Myocyte (in vitro differentiated cells): ENCODE measurements at places on chromosomes 3 and 15. TPM values are rescaled to one million over a fixed set of nuclear protein-coding genes. Genes with fewer than 3 reads are reported as not detected.

SOX14 gene
- total RNA-seq: not detected in 2 replicates

GMNC gene
- not detected in 2 replicates for total RNA-seq

SPINT1 gene
- not detected in 2 replicates for total RNA-seq

MYZAP gene
- 1.5 and 3.9 TPM in 2 replicates for total RNA-seq

POLR2M gene
- total RNA-seq: 64.4 and 141 TPM in 2 replicates

GRCh38 chr15:23420806-23421575 is 26.1 kb downstream of the GOLGA6L2 start:
- no peak for DNase-seq

- DNase-seq: peak; percentile 34
Measured at GRCh38 chr3:169914321-169914720, 2.9 kb downstream of the SAMD7 start.

GRCh38 chr15:80556694-80557367 is 138.3 kb upstream of the ABHD17C start:
- DNase-seq: no peak

DNA sequence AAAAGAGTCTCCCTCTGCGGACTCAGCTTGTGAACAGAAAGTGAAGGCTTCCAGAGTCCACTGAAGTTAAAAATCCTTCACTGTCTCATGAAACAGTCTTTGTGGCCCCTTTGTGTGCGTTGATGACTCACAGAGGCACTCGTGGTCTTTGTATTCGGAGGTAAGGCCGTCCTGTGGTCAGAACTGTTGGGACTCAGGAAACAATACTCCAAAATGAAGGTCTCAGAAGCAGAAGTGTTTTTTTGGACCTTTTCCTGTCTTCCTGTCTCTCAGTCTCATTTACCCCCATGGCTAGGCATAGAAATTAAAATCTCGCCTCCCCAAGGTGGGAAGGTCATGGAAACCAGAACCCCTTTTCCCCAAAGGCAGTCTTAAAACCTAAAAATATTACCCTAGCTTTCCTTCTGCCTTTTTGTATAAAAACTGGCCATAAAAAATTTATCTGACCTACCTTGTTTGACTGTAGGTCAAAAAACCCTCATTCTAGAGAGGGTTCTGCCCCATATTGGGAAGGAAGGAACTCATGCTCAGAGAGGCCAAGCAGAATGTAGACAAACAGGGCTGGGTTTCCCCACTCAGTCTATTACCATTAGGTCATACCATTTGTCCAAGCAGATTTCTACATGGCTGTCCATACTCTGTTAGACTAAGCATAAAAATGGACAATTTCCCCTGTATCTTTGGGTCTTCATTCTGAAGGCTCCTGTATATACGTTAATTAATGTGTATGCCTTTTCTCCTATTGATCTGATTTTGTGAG is 19.1 kb upstream of the EPB42 start:
- peak; percentile 22 for DNase-seq

- DNase-seq: peak; percentile 77
Measured at GRCh38 chr3:30112902-30113484, 493.4 kb upstream of the TGFBR2 start.
